Stimulated activated CD8-positive, alpha-beta memory T cell treated with anti-CD3 and anti-CD28 coated beads, Interleukin-4, amount 100 ng/mL, for 1 hour (primary cell): ENCODE measurements at places on chromosomes 1 and 21.

DNA sequence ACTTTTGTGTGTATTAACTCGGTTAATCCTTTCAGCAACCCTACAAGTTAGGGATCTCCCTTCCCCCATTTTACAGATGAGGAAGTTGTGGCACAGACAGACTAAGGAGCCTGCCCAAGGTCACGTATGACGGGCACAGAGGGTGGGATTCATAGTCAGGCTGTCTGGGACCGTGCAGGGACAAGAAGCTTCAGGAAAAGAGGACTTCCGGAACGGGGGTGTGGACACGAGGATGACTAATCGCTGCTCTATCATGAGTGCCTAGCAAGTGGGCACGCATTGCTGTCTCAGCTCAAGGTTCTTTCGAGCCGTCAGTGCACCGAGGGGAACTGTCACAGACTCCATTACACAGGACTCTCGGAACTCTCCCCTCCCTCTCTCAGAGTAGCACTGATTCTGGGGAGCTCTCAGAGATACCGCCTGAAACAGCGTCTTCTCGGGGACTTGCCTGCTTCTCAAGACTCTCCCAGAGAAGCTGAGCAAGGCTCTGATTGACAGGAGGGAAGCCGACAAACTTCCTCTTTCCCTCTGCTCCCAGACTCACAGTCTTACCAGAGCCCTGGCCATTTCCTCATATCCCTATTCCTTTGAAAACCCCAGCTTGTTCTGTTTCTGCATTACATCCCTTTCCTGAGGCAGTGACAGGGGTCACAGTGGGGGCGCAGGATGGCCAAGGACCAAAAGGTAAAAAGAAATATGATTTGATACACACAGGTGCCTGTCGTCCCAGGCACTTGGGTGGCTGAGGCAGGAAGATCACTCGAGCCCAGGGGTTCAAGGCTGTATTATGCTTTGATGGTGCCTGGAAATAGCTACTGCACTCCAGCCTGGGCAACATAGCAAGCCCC is 14.4 kb downstream of the FHAD1 start:
- DNase-seq: no peak

- no peak for DNase-seq
Measured at GRCh38 chr1:167529829-167530474, 11.6 kb upstream of the CD247 start.

GRCh38 chr1:165717918-165718515 is 19.7 kb upstream of the ALDH9A1 start:
- no peak for DNase-seq

DNA sequence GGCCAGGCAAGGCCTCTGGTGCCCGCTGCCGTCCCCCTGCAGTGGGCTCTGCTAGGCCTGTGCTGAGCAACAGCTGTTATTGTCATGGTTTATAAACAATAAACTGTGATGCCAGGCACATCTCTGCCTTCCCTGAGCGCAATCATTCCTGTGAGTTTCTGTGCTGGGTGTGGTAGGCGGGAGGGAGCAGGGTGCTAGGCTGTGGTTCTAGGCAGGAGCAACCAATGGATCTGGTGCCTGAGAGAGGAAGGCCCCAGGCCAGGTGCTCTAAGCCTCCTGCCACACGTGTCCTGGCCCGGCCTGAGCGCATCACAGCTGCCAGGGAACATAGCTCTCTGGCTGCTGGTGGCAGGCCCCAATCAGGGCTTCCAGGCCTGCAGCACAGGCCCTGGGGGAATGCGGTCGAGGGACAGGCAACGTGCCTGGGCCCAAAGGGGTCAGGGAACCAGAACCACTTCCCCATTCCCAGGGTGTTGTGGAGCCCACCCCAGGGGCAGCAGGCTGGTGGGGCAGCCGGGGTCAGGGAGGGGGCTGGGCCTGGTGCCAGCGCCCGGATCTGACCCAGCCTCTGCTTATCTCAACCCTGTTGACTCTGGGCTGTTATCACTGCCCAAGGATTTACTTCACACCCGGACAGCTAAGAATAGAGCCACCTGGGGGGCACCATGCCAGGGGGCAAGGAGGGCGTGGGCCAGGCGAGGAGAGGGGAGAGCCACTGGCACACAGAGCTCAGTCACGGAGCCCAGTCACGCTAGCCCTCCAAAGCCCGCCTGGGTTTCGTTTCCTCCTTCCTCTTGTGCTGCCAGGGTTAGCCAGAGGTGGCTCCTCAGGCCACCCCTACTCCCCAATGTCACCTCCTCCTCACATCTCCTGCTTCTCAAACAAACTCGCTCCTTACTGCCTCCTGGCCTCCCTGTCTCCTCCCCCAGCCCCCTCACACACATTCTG is 11.5 kb downstream of the TRIM46 start:
- no peak for DNase-seq

- DNase-seq: no peak
Measured at GRCh38 chr1:229984992-229985612, 81.9 kb upstream of the GALNT2 start.

GRCh38 chr1:31930836-31931592 is 7.2 kb downstream of the PTP4A2 start:
- no peak for DNase-seq

DNA sequence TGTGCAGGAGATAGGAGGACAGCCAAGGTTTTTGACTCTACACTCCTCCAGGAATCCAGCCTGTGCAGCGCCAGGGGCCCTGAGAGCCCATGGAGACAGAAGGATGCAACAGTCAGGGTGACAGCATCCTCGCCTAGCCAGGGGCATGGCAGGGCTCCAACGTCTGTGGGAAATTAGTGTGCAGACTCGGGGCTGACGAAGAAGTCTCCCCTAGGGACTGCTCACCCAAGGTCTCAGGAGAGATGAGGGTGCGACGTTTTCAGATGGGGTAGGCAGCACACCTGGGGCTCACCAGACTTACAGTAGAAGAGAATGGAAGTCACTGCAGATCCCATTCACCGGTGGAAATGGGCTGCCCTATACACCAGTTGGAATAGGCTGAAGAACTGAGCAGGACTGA is 241.7 kb downstream of the SETD4 start:
- no peak for DNase-seq

DNA sequence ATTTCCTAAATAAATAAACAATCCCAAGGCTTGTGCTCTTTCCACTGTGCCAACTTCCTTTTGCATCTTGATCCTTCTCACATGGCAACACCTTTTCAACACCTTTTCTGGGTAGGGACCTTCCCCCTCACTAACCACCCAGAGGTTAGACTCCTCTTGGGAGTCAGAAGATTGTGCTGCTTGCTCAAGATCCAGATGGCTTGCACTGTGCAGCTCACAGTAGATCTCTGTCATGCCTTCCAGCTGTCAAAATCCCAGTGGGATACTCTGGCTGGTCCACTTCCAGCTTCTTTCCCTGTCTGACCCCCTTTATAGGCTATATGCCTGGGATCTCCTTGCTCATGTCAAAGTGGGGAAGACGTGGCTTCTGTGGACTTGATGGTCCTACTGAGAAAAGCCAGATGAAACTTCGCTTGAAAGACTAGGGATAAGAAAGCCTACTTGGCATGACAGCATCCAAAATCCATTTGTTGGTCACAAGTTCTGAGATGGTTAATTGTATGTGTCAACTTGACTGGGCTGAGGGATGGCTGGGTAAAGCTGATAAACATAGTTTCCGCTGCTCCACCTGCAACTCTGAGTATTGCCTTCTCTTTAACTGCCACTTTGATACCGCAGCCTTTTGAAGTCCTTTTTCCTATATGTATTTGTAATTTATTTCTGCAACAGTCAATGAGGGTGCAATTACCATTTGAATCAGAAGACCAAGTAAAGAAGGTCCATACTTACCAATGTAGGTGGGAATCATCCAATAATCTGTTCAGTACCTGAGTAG is 74.5 kb downstream of the S1PR1 start:
- no peak for DNase-seq

- no peak for DNase-seq
Measured at GRCh38 chr21:46112725-46113215, 14.9 kb downstream of the COL6A2 start.

GRCh38 chr1:67404212-67404620 is 26.0 kb downstream of the SERBP1 start:
- DNase-seq: no peak

DNA sequence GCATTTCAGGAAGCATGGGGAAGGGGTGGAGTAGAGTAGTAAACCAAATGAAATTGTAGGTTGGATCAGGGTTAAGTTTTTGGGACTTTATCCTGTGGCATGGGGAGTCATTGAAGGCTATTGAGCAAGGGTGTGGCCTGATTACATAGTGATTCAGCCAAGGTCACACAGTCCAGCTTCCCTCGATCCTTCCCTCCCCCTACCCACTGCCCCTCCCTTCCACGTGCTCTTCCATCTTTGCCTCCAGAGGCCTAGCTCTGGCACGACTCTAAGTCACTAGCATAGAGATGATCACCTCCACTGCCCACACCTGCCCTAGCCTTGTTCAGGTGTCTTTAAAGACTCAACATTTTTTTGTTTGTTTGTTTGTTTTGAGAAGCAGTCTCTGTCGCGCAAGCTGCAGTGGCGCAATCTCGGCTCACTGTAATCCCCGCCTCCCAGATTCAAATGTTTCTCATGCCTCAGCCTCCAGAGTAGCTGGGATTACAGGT is 37.2 kb upstream of the SLC9A1 start:
- no peak for DNase-seq
